ENCODE measurements at places on chromosomes 13 and 19.
A peak's percentile ranks its signal among the peaks of the same experiment; 100 is the strongest.

DNA sequence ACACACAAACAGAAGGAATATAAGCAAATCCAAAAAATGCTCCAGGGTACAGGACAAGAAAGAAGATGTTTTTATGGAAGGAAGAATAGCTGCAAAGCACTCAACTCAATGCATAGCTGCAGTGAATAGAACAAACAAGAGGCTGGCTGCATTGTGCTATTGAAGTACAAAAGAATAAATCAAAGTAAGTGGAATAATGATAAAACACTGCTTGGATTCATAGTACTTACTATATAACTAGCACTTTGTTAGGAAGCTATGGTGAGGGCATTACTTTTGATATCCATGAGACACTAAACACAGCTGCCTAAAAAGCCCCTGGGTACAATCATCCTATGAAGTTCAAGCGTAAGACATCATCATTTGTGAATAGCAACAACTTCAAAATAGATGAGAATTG lies 350.1 kb downstream of the PCDH9 start:
- no peak for DNase-seq

- DNase-seq, result no peak
Measured at GRCh38 chr19:4906963-4907362, 2.3 kb upstream of the UHRF1 start.

- DNase-seq, result no peak
Measured at GRCh38 chr13:66689628-66690027, 540.5 kb downstream of the PCDH9 start.

- DNase-seq, result no peak
Measured at GRCh38 chr19:17862711-17863519, 3.2 kb downstream of the RPL18A start.

GRCh38 chr13:47158593-47158992 lies 261.7 kb upstream of the HTR2A start:
- DNase-seq, result no peak

DNA sequence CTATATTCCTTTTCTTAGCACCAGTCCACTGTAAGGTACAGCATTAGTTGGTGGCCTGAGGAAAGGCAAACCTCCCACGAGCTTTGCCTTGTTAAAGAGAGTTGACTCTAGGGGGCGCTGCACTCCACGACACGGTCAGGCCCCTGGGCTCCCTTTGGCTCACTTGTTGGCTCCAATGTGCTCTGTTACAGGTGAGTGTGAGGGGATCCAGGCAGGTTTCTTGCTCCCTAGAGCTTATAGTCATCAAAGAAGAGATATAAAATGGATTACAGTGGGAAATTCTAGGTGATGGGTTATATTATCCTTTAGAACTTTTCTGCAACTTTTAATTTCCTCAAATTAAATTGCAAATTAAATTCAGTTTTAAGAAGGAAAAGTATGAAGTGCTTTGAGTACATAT lies 3.7 kb downstream of the WDR87 start:
- peak; percentile 93 for DNase-seq

DNA sequence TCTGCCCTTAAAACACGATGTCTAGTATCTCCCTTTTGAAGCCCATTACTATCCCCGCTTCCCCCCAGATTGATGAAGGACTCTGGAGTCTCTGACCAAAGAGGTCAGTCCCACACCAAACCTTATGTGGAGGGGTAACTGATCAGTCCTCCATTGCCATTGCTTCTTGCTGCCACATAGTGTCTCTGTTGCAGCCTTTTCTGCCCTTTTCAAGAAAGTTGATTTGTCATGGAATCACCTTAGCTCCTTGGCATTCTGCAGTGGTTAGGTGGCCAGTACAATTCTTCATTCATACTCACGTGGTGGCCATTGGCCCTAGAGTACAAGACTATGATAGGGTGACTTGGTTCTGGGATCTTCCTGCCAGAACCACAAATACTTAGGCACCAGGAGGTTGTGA lies 8.4 kb upstream of the HTR2A start:
- DNase-seq, result no peak

DNA sequence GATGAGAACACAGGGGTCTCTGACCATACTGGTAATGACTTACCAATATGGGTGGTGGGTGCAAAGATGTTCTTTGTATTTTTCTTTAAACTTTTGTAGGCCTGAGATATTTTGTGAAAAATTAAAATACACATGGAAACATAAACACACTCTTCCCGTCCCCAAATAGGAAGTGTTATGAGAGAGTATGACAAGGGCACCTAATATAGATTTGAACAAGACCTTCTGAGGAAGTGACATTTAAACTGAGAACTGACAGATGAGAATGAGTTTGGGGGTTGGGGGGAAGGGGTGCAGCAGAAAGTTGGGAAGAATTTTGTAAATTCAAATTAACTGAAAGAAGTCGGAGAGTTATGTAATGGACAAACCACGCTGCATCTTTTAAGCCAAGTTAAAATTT lies 224.2 kb downstream of the RGCC start:
- no peak for DNase-seq

GRCh38 chr19:35399231-35399630 lies 28.4 kb downstream of the GPR42 start:
- DNase-seq, result no peak

DNA sequence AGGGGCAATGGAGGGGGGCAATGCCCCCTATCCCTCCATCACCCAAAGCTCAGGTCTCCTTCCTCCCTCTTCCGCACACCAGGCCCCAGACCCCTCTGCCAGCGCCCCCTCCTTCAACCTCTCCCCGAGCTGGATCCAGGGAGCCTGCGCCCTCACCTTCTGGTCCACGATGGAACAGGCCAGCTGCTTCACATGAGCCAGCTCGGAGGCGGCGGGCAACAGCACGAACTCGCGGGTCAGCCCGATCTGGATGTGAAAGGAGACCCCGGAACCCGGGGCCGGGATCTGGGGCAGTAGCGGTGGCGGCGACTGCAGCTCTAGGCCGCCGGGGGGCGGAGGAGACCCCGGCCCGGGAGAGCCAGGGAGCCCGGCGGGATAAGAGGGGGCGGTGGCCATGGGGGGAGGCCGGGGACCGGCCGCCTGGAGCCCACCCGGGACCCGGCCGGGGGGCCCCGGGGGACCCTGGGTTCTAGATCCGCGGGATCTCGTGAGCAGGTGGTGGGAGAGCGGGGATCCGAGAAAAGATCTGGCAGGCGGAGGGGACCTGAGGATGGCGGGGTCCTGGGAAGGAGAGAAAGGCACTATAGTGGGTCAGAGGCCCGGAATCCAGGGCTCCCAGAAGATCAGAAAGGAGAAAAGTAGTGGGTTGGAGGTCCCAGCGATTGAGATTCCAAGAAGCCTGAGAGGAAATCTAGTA lies 791 bp downstream of the PRKD2 start:
- peak; percentile 56 for DNase-seq

- no peak for DNase-seq
Measured at GRCh38 chr19:3977242-3978143, 6.6 kb upstream of the DAPK3 start.

- DNase-seq, result no peak
Measured at GRCh38 chr19:1401889-1402217, 511 bp upstream of the GAMT start.

DNA sequence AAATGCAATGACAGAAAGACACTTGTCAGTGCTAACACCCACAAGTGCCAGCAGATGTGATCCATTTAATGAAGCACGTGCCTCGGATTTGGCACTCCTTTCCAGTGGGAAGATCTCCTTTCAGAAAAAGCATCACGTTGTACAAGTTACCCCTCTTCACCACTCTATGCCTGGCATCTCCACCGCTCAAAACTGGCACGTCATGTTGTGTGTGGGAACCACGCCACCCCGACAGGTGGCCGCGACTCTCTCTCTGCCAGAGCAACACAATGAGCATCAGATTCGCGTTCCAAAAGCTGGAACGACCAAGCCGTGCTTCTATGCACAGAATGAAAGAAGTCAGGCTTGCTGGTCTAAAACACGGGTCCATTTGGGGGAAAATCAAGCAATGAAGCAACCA lies 24.3 kb downstream of the TMTC4 start:
- DNase-seq, result no peak

GRCh38 chr13:113115363-113116205 lies 7.0 kb upstream of the F10 start:
- no peak for DNase-seq

DNA sequence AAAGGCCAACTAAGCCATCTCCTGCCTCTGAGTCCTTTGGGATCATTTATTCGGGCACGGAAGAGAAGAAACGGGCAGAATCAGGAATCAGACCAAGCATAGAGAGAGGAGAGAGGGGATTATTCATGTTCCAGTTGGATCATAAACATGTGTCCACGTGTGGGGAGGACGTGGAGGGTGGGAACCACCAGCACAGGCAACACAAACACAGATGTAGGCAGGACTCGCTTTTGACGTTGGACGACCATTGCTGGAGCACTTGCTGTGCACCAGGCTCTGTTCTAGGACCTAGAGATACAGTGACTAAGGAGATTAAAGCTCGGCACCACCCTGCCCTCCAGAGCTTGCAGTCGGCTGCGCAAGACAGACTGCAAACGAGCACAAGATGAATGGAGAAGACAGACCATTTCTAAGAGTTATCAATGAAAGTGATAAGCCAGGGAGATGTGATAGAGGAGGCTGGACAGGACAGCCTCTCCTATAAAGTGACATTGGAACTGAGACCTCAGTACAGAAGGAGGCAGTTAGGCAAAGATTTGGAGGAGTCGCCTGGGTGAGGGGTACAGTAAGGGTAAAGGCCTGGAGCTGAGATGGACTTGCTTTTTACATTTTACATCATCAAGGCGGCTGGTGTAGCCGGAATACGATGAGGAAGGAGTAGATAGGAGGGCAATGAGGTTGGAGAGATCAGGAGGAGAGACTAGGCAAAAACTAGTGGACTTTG lies 716 bp downstream of the SH2D3A start:
- peak; percentile 48 for DNase-seq
